Stimulated activated CD4-positive, alpha-beta T cell treated with anti-CD3 and anti-CD28 coated beads, Interleukin-15, amount 100 ng/mL, for 1 hour (primary cell): ENCODE measurements at places on chromosomes 3 and 15.

DNA sequence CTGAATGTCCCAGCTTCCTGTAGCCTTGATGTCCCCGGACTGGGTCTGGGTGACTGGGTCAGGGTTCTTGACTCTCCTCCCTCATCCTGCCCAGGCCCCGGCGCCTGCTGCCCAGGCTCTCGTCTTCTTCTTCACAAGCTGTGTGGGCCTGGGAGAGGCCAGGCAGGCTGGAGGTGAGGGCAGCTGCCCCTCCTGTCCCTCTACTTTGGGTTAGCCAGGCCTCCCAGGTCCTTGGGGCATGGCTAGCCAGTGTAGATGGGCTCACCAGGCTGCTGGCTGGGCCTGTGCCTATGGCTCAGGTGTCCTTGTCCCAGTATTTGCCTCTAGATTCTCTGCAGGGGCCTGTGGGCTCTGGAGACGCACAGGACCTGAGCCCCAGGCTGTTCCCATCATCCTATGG is 31.8 kb downstream of the TKT start:
- no peak for DNase-seq

DNA sequence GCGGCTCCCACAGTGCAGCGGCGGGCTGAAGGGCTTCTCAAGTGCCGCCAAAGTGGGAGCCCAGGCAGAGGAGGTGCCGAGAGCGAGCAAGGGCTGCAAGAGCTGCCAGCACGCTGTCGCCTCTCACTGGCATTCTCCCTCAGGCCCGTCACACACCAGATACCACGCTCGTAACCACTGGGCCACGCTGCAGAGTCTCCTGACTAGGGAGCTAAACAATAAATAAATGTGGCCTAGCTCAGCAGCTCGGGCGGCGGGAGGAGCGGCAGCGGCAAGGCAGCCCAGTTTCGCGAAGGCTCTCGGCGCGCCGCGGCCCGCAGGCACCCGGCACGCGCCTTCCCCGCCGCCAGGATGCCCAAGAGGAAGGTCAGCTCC is 55.9 kb upstream of the FAM174B start:
- DNase-seq, result no peak

DNA sequence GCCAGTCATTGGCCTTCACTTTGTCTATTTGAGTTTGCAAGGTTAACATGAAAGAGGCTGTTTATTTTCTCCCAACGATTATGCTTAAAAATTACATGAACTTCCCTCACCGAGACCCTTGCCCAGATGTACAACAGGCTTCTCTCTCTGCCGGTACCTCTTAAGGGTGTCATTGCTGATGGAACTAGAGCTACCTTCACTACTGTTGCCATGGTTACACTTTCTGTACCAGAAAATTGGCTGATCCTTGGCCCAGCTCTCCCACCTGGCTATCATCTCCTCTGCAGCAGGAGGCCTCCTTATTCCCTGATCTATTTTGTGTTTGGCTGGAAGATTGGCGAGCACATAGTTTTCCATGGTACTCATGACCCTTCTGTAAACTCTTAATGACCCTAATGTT is 24.0 kb upstream of the LIPC start:
- no peak for DNase-seq

GRCh38 chr15:90761629-90762028 is 44.5 kb downstream of the BLM start:
- DNase-seq, result no peak

DNA sequence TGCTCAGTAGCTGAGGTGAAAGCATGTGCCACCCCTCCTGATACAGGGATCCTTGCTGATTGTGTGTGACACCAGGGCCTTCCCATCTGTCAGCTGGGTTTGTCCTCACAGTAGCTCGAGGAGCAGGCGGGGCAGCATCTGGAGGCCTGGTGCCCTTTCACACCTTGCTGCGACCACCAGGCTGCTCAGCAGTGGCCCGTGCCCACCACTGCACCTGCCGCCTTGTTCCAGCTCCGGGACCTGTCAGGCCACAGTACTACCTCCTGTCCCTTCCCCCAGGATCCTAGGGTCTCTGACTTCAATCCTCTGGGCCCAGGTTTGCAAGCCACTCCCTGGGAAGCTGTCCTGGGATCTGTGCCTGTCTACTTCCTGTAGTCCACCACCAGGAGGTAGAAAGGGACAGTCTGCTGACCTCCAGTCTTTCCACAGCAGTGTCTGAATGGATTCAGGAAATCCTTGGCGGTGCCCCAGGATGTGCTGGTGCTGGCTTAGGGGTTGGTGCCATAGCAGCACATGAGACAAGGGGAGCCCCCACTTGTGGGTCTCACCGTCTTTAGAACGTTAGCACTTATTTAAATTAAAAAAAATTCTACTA is 27.5 kb downstream of the APBA2 start:
- no peak for DNase-seq

- no peak for DNase-seq
Measured at GRCh38 chr3:79111375-79112052, 656.3 kb downstream of the ROBO1 start.

DNA sequence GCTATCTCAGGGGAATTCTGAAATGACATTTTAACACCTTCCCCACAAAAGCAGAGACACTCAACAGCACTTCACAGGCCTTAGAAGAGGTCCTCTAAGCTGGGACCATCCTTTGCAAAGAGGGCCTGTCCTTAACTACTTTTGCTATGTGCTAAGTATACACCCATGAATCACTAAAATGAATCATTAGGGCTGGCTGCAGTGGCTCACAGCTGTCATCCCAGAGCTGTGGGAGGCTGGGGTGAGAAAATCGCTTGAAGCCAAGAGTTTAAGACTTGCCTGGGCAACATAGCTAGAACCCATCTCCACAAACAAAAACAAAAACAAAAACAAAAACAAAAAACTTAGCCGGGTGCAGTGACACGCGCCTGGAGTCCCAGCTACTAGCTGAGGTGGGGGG is 53.9 kb upstream of the MELTF start:
- no peak for DNase-seq

- DNase-seq, result no peak
Measured at GRCh38 chr3:46112984-46113383, 85.7 kb upstream of the XCR1 start.

GRCh38 chr3:11159421-11159904 is 5.2 kb downstream of the HRH1 start:
- DNase-seq, result no peak

DNA sequence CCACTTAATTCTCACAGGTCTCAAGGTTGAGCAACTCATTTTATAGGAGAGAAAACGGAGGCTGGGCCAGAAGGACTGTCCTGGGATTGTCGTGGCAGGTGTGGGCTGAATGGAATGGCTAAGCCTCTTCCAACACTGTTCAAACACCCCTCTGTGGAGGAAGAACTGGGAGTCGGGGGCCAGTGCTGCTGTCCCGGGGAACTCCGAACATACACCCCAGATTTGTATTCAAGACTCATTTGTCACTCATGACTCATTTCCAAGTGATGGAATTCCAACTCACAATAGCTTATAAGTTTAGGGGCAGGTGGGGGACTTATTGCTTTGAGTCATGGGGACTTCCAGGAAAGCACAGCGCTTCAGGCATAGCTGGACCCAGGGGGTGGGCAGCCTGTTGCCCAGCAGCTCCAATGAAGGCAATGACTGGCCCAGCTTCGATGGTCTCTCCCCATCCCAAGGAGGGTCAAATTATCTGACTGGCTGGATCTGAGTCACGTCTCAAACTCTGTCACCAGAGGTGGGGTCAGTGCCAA is 72.5 kb downstream of the TM2D3 start:
- DNase-seq, result no peak

GRCh38 chr3:37456270-37456708 is 281.9 kb upstream of the LRRFIP2 start:
- no peak for DNase-seq

- no peak for DNase-seq
Measured at GRCh38 chr3:4722103-4722502, 229.0 kb downstream of the ITPR1 start.

DNA sequence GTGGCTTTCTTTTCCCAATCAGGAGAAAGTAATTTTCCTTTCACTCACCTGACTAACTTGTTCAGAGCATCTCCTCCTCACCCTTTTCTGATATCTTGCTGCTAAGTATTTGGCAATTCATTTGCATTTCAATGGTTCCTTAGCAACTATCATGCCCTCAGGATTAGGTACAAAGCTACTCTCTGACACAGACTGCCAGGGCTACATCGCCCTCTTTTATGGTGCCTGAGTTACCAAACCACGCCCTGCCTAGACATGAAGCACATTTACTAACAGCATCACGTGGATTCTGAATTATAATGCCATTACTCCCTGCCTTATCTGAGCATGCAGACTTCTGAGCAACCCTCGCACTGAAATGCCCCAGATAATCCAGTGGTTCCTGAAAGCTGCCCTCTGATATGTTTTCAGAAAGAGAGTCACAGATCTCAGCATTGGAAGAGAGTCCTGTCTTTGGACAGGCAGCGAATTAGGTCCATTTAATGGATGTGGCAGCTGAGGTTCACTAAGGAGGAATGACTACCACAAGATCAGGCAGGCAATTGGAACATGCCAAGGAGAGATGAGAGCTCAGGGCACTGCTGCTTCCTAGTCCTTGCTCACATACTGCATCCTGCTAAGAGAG is 14.5 kb downstream of the EPHB1 start:
- no peak for DNase-seq

DNA sequence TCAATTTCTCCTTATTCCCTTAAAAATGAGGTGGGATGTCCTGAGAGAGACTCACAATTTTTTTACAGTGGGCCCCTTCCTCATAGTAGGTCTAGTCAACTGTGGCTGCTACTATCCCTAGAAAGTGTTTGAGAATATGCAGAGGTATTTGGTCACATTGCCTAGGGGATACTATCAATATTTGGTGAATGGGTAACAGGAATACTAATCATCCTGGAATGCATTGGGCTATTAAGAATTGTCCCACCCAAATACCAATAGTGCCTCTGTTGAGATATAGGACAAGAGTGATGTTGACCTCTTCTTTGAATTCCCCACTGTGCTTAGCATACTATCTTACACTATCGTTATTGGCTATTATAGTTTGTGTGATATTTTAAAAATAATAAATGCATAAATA is 389.4 kb downstream of the DIPK2A start:
- no peak for DNase-seq

- DNase-seq, result no peak
Measured at GRCh38 chr15:100033140-100033857, 300.1 kb upstream of the LYSMD4 start.

DNA sequence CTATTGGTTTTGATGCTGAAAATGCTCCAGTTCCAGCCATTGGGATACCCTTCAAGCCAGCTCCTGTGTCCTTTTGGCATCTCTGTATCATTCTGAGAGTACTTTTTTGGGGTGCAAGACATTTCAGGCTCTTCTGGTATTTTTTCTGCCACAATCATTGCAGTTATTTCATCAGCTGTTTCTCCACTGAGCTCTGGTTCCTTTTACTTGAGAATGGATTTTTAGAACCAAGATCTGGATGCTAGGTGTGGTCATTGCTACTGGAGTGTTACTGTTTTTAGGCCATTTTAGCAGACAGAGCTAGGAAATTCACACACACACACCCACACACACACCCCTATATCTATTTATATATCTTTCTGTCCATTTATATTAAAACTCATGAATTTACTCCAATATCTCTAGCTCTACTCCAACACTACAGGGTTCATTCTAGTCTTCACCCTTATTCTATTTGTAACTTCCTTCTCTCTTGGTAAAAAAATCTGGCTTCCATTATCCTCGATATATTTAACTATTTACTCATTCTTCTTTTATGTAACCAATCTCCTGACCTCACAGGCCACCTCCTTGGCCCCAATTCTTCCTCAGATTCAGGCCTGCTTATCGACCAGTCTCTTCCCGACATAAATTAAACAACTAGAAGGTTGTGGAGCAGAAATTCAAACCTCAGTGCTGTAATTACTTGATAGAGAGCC is 17.0 kb downstream of the SLC35G2 start:
- no peak for DNase-seq

- no peak for DNase-seq
Measured at GRCh38 chr15:66789029-66790025, 87.3 kb downstream of the SMAD6 start.

GRCh38 chr3:125220727-125221429 is 8.3 kb upstream of the SLC12A8 start:
- no peak for DNase-seq

DNA sequence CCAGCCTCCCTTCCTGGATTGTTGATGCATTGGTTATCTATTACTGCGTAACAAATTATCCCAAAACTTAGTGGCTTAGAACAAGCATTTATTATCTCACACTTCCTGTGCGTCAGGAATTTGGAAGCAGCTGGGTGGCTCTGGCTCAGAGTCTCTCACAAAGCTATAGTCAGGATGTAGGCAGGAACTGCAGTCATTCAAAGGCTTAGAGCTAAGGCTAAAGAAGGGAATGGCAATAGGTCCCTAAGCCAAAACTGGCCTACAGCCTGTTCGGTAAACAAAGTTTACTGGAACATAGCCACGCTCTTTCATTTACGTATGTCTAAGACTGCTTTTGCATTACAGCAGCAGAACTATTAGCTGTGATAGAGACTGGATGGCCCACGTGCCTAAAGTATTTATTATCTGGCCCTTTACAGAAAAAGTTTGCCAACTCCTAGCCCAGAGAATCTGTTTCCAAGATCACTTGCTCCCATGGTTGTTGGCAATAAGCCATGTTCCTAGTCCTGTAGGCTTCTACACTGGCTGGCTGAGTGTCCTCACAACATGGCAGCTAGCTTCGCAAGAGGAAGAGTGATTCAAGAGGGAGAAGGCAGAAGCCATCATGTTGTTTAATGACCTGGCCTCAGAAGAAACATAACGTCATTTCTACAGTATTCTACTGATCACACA is 132.4 kb downstream of the SNRK start:
- DNase-seq, result no peak

DNA sequence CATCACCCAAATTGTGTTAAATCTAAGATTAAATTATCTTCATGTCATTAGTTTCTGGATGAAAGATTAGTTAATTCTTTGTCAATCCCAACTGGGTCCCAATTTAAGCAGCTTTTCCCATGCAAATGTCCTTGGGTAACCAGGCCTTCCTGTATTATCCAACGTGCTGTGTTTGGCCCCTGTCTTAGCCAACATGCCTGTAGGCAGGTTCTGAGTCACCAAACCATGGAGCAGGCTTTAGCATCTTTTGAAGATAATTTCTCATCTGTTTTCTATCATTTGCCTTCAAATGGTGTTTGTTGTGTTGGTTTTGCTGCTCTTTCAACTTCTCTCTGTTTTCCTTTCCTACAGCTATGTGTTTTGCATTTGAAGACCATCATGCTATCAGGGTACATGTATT is 216.2 kb downstream of the ITPR1 start:
- no peak for DNase-seq

DNA sequence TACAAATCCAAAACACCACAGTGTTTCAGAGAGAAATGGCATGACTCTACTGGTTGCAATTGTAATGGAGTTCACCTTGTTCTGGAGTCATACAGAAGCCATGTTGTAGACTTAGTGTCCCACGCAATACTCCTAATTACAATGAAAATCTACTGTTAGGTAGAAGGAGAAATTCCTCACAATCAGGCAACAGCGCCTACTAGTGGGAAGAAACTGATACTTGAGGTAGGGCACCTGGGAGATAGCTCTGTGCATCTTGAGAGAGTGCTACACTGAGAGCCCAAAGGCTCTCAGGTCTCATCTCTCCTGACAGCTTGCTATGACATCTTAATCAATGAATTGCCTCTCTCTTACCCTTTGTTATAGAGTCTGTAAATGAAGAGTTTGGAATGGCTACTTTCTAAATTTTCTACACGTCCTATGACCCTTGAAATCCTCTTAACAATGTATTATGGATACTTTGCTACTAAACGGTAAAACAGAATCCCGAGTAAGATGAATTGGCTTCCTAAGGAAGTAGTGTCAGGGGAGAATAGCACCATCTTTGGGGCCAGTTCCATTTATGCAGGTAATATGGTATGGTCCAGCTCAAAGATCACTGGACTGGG is 422.7 kb upstream of the TPRG1 start:
- DNase-seq, result peak; percentile 11

GRCh38 chr3:49568965-49569364 is 14.7 kb downstream of the BSN start:
- no peak for DNase-seq

- DNase-seq, result no peak
Measured at GRCh38 chr15:26395624-26396023, 377.2 kb downstream of the GABRB3 start.
